ENCODE measurements at places on chromosomes 13 and 19. TPM values are rescaled to one million over a fixed set of nuclear protein-coding genes. Genes with fewer than 3 reads are reported as not detected.

The A1BG gene
- 35.9 TPM for total RNA-seq

The CC2D1A gene
- total RNA-seq: 22.6 TPM

The APOE gene
- 663 TPM for total RNA-seq

The POMP gene
- total RNA-seq: 131 TPM

The ZNF667 gene
- total RNA-seq: 0.64 TPM

The C5AR2 gene
- total RNA-seq: not detected

The ZNF837 gene
- total RNA-seq: 2.9 TPM

The C1QTNF9B gene
- not detected for total RNA-seq

The LENG9 gene
- 3.8 TPM for total RNA-seq

The MED4 gene
- total RNA-seq: 37.5 TPM

The IL17D gene
- total RNA-seq: 1.9 TPM

The BEST2 gene
- total RNA-seq: not detected

The ALDH16A1 gene
- total RNA-seq: 19.2 TPM
